GM12864 (cell line): ENCODE measurements at places on chromosomes 12 and 14.

DNA sequence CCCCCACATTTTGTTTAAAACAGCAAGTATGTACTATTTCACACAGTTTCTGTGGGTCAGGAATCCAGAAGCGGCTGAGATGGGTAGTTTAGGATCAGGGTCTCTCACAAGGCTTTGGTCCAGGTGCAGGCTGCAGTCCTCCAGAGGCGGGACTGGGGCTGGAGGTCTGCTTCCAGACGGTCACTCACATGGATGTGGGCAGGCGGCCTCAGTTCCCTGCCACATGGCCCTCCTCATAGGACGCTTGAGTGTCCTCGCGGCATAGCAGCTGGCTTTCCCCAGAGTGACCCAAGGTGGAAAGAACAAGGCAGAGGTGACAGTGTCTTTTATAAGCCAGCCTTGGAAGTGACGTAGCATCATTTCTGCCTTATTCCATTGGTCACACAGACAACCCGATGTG, 7.9 kb upstream of the C1RL start:
- DNase-seq = no peak

GRCh38 chr14:85453401-85454225, 76.3 kb upstream of the FLRT2 start:
- no peak for DNase-seq

DNA sequence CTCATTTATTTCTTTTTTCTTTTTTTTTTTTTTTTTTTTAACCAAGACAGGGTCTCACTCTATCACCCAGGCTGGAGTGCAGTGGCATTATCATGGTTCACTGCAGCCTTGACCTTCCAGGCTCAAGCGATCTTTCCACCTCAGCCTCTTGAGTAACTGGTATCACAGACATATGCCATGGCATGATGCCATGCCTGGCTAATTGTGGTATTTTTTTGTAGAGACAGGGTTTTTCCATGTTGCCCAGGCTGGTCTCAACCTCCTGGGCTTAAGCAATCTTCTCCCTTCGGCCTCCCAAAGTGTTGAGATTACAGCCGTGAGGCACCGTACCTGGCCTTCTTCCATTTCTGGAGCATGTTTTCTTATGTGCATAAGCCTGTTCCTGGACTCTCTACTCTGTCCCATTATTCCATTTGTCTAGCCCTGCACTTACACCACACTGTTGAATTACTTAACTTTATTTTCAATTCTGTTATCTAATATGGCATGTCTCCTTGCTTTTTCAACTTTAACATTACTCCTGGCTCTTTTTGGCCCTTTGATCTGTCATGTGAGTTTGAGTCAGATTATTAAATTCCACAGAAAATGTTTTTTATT, 47.9 kb upstream of the PTGDR start:
- DNase-seq = no peak

DNA sequence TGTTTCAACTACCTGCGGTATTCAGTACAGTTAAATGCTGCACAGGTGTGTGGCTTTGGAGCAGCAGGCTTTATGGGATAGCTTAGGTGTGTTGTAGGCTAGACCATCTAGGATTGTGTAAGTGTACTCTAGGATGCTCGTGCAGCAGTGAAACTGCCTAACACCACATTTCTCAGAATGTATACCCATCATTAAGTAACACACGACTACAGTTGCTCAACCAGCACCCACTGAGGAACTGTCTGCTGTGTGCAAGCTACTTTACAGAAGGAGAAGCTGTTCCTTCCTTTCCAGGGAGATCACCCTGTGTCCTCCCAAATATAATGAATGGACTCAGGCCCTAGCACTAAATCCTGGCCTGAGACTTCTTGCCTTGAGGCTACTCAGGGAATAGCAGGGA, 94.8 kb downstream of the SLC24A4 start:
- no peak for DNase-seq

DNA sequence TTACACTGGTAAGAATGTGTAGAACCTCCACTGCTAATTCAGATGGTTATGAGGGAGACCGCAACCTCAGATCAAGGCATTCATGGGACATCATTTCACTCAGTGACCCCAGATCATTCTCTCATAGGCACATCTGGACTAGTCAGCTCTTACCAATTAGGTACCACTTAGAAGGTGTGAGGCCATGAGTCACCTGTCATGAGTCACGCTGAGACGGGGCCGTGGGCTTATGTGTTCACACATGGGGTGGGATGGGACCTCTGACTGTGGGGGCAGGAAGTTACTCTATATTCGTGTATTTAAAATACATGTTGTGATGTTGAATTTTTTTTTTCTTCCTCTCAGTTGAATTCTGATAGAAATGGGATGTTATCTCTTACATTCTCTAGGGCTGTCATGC, 55.9 kb downstream of the CCDC92 start:
- DNase-seq = no peak

GRCh38 chr14:88668448-88669116, 105.7 kb downstream of the ZC3H14 start:
- no peak for DNase-seq

DNA sequence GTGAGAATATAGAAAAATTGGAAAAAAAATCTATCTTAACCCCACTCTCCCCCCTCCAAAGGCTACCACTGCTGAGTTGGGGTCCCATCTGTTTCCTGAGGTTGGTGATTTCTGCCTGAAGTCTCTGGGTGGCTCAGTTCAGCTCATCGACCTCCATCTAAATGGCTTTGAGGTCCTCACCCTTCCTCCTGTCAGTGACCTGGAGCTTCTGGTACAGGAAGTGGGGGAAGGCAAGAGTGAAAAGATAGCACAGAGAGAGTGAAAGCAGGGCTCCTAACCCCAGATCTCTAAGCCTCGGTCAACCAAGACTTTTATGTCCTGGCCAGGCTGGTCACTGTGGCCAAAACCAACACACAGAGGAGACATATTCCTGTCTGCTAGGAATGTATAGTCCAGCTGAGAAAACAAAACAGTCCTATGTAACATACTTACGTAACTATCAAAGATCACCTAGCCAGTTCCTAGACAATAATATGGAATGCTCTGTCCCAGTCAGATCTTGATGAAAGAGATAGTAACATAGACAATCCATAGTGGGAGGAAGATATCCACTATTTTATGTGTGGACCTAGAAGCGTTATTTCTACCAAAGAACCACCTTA, 12.3 kb upstream of the KRT73 start:
- no peak for DNase-seq
